ENCODE measurements at places on chromosomes 2 and 18. TPM values are rescaled to one million over a fixed set of nuclear protein-coding genes. Genes with fewer than 3 reads are reported as not detected.

Gene ACVR1C
- polyA plus RNA-seq, result 0.03 TPM

Gene CD8B2
- not detected for polyA plus RNA-seq

Gene ACOXL
- polyA plus RNA-seq, result not detected

Gene STK39
- 4.6 TPM for polyA plus RNA-seq

Gene ACMSD
- polyA plus RNA-seq, result not detected

Gene PIGN
- polyA plus RNA-seq, result 13.7 TPM

Data from endothelial cell of umbilical vein (primary cell).